ENCODE measurements at places on chromosomes 3 and 15.

GRCh38 chr3:2097641-2098191 lies 950 bp upstream of the CNTN4 start:
- DNase-seq = no peak

DNA sequence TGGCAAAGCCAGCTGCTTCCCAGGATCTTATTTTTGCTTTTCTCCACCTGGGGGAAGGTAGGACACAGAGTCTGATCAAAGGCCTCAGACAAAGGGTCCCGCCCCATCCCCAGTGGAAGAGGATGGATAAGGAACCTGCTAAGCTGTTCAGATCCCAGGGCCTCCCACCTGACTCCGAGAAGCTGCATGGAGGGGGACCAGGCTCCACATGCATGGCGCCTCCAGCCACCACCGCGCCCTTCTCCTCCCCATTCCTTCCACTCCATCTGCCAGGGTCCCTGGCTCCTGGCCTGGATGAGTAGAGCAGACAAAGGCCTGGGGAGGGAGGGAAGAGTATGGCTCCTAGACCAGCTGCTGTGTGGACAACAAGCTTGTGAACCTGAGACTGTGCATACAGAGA lies 20.0 kb upstream of the CRABP1 start:
- DNase-seq = no peak

DNA sequence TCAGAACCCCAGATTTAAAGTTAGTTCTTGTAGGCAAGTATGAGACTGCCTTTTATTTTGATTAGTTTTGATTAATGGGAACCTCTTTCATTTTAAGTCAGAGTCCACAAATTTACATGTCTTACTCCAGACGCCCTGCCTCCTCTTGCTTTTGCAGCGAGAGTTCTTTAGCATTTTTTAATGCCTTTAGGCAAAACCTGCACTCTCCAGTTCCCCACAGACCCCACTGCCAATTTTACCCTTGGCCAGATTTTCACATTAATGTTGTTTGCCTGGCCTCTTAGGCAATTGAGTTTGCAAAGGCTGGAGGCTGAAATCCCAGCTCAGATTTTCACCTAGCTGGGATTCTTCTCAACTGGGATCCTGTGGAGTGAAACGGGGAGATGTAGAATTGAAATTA lies 85.8 kb downstream of the GAP43 start:
- DNase-seq = no peak

GRCh38 chr3:195059006-195059350 lies 212.0 kb downstream of the XXYLT1 start:
- DNase-seq = no peak

DNA sequence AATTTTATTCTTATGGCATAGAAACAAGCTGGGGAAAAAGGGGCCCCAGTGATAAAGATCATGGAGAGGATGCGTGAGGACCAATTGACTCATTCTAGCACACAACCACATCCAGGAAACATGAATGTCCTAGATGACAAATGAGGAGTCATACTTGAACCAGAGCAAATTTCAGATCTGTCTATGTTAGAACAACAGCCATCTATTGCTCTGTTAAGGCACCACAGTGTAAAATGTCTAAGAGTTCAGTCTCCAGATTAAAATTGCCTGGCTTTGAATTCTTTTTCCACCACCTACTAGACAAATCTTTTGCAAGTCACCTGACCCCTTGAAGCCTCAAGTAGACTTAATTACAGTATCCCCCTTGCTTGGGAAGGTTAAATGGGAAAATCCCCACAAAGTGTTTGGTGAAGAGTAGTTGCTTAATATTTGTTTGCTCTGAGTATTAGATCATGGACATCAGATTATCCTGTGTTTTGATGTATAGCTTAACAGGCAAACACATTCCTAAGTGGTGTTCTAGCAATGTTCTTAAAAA lies 258.7 kb upstream of the TGFBR2 start:
- no peak for DNase-seq

DNA sequence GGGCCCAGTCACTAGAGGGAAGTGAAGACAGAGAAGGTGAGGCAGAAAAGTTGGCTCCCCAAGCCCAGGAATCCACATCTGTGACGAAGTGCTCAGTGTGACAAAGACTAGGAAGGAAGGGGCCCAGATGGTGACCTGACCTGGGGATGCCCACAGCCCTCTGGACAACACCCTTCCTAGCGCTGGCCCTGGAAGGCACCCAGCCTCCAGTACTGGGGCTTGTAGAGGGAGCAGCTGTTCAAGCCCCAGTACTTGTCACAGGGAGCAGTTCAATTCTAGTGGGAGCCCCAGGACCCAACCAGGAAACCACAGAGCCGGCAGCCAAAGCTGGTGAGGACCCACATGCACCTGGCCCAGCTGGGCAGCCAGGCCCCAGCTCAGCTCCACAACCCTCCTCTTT lies 190.8 kb downstream of the XXYLT1 start:
- no peak for DNase-seq

GRCh38 chr3:154421083-154421482 lies 8.9 kb downstream of the GPR149 start:
- no peak for DNase-seq

DNA sequence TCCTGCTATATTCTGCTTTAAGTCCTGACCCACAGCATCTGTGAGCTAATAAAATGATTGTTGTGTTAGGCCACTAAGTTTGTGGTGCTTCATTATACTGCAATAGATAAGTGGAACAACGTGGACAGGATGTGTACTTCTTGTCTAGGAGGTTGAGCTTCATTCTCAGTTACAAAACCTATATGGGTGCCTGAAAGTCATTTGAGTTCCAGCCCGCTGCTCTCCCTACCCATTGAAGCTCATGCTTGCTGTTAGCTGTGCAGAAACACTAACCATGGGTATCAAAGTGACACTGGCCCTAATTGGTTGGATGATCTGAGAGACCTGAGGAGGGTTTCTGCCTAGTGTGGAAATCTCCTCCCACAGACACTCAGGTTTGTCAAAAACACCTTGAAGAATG lies 357.2 kb downstream of the PDCD6IP start:
- DNase-seq = no peak

DNA sequence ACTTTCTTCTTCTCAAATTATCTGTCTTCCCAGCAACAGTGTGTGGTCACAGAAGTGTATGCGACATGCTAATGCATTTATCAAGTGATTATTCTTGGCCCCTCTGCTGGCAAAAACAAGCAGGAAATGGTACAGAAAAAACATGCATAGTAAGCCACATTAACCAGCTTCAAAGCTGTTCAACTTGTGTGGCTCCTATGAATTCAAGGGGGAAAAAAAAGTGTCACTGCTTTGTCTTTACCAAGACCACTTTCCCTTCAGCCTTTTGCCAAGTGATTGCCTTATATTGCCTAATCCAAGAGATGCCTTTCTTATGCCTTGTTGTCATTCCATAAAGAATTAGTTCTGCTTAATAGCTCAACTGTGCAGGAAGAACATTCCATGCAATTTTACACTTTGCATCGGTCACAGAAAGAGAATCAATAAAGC lies 39.1 kb downstream of the PRTG start:
- DNase-seq = peak; percentile 58

GRCh38 chr3:33186524-33187367 lies 31.9 kb downstream of the SUSD5 start:
- DNase-seq = no peak

- DNase-seq = no peak
Observed at GRCh38 chr15:82942691-82943090, 9.8 kb downstream of the HOMER2 start.

DNA sequence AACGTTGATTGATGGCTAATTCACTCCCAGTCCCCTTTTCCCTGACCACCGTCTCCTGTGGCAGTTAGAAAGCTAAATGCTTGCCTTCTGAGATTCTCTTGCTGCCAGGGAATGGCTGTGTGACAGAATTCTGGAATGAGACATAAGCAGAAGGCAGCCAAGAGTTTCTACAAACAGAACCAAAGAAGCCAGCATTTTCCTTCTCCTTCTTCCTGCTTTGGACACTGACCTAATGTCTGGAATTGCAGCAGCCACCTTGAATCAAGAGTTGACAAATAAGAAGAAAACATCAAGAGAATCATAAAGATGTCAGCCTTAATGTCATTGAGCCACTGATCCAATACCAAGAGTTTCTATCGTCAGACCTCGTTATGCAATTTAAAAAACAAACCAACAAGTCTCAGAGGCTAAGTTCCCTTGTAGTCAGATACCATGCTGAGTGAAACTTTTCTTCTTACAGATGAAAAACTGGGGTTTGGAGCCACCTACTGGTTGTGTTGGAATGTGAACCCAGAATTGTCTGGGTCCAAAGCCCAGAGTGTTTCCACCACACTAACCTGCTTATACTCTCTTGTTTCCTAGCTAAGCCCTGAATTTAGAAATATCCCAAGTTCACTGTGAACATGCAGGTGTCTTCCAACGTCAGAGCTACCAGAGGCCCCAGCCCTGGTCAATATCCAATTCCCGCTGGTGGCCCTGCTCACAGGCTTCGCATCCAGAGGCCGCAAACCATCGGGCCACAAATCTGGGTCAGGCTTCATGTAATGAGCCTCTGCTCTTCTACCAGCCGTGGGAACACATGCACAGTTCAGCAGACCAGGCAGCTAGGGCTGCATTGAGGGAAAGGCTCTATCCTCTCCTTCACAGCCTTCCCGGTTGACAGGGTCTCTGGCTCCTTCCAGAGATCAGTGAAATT lies 42.5 kb downstream of the MCF2L2 start:
- DNase-seq = peak; percentile 71

- no peak for DNase-seq
Observed at GRCh38 chr3:38404286-38404685, 49.4 kb upstream of the ACVR2B start.

- no peak for DNase-seq
Observed at GRCh38 chr3:144053121-144053520, 81.5 kb downstream of the DIPK2A start.

DNA sequence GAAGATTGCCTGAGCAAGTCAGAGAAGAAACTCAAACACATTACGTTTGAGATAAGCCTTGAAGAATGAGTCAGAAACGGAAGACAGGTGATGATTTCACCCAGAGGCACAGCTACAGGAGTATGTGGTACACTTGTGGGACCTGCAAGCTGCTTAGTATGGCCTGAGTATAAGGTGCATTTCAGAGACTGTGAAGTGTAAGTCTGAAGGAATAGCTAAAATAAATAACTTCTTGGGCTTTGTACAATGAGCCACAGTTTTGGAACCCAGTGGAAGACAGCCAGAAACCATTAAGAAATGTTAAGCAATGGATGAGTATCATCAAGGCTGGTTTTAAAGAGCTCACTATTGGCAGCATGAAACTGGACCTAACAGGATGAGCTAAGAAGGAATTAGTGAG lies 826.2 kb downstream of the ROBO1 start:
- DNase-seq = no peak

DNA sequence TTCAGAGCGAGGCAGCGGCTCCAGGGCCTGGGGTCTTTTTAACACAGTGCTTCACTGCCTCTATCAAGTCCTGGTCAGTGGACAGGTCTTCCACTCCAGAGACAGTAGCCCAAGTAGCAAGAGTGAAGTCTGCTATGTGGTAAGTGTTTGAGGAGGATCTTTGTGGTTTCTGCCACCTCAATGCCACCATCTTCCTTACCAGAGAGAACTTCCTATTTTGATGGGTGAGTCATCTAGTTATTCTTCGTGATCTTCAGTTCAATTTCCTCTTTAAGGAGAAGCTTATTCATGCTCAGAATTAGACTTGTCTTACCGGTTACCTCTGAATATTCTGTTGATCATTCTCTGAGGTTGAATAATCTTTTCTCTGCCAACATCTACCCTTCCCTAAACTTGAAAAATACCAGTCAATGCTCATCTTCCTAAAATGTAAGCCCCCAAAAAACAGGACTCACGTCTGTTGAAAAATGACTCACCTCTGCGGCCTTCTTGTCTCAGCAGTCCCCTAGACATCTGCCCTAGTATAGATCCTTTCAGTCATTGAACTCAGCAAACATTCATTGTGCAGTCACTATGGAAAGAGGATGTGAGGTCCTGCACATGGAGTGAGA lies 32.2 kb upstream of the BCL6 start:
- DNase-seq = no peak

DNA sequence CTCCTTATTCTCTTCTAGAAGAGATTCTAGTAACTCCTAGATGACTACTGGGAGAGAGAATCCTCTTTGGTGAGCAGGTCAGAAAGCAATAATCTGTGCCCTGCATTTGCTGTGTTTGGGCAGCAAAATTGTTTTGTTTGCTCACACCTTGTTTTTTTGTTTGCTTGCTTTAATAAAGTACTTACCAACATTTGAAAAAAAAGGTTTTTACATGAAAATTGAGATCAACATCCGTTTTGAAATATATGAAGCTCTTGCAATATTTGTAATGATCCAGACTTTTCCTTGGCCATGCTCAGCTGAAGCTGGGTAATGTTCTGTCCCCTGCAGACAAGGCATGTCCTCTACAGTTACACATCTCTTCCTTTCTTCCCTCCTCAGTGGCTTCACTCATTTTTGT lies 62.2 kb downstream of the DIPK2A start:
- no peak for DNase-seq

GRCh38 chr3:76122007-76122406 lies 336.7 kb upstream of the ZNF717 start:
- DNase-seq = no peak

DNA sequence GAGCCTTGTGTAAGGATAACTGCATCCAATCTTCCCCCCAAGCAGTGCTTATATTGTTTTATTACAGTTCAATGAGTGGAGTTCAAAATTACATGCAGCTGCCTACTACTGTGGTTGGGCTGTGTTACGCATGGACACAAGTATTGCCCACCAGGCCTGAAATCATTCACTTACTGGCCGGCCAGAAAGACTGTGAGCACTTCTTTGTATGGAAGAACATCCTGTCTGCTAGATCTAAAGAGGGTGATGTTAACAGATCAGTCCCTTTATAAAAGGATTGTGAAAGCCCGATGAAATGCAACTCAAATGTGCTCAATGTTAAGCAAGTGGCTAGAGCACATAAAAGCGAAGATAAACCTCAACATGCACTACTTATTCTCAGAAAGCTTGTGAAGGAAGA lies 132.5 kb downstream of the FOXP1 start:
- DNase-seq = no peak

- no peak for DNase-seq
Observed at GRCh38 chr3:42544492-42545283, 37.1 kb downstream of the SEC22C start.

DNA sequence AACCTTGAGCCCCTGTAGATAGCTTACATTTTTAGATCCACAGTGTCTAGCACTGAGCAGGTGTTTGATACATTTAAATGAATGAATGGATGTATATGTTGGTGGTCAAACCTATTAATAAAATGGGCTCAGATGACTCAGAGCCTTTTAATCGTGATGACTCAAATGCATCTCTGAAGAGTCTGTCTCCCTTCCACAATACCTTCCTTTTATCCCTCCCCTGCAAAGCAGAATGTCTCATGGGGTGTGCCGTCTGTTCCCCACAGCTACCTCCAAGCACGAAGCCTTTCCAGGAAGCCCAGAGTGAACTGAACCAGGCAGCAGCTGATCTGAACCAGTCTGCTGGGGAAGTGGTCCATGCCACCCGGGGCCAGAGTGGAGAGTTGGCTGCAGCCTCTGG lies 303.5 kb upstream of the TPM1 start:
- no peak for DNase-seq

- DNase-seq = no peak
Observed at GRCh38 chr3:65662095-65662494, 376.6 kb downstream of the MAGI1 start.

DNA sequence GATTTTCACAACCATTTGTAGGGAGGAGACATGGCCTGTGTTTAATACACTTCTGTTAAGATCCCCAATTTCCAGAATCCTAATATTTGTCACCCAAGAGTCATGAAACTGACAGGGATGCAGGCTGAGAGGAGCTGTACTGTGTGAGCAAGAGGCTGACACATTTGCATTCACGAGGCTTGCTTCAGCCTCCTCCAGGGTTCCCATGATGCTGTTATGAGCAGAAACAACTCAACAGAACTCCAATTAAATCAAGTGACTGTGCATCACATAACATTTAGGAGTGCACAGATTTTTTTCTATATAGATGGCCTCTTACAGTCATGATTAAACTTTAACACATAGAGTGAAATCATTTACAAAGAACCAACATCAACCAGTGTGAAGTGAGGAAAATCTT lies 292.3 kb upstream of the STT3B start:
- no peak for DNase-seq
